Adrenal gland (tissue), 19 donors: ENCODE measurements at places on chromosomes 13 and 19. TPM values are rescaled to one million over a fixed set of nuclear protein-coding genes. Genes with fewer than 3 reads are reported as not detected.

DNA sequence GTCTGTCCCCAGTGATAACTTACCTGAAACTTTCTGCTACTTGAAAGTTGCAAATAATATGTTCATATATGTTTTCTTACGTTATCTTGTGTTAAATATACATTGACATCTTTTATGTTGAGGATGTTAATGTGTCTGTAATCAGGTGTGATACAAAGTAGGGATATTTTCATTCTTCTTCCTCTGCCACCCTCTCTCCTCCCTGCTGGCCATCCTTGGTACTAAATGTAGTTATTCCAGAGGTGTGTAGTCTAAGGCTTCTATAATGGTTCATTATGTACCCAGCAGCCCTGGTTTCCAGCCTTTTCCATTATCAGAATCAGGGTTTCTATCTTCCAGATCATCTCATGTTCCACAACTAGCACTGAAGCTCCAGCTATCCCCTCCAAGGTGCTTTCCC is 606.7 kb upstream of the KLHL1 start:
- no peak overlapping the region for H3K27ac ChIP-seq
- H3K27me3 ChIP-seq = no peaks in the 10 kb centered on the region
- no peak overlapping the region for H3K4me3 ChIP-seq
- no peaks in the 10 kb centered on the region for H3K4me1 ChIP-seq
- H3K36me3 ChIP-seq = no peaks in the 10 kb centered on the region

GRCh38 chr19:37778613-37779126 is 716 bp downstream of the ZNF573 start:
- peak overlapping the region; percentile 93 for H3K27ac ChIP-seq
- H3K27me3 ChIP-seq = no peaks in the 10 kb centered on the region

DNA sequence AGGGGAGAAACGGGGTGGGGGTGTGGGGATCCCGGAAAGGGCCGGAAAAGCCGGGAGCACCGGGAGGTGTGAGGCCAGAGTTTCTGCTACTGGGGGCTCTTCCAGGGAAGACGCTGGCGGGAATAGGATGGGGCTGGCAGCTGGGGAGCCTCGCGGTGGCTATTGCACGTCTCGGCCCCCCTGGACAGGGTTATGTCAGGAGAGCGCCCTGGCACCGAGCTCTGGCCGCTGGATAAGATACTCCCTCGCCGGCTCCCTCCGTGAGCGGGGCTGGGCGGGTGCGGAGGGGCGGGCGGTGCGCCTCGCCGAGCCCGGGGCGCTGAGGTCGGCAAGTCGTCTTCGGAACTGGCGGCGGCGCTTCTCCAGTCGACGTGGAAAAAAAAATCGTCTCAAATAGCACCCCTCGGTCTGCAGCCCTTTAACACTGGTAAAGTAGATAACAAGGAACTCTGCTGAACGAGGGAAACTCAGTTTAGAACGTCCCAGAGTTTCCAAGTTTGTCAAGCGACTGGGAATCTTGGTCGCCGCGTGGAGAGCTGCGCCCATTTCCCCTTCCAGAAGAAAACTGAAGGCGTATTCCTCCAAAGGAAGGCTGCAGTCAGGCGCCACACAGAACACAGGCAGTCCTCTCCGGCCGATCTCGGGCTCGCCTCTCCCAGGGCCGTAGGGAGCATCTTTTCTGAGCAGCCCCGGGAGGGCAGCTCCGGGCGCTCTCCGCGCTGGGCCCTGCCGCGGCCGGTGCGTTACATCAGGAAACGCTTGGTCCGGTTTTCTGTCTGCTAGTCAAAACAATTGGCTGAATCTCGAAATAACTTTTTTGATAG is 115.1 kb downstream of the KCNRG start:
- H3K36me3 ChIP-seq = no peaks in the 10 kb centered on the region
- H3K27ac ChIP-seq = peak overlapping the region; percentile 65
- no peak overlapping the region for H3K4me3 ChIP-seq
- peaks cover 4% of the 10 kb centered on the region for H3K4me1 ChIP-seq
- H3K27me3 ChIP-seq = peaks cover 22% of the 10 kb centered on the region
- peak; percentile 61 for DNase-seq

- no peaks in the 10 kb centered on the region for H3K36me3 ChIP-seq
- H3K4me3 ChIP-seq = peak overlapping the region; percentile 91
- peak overlapping the region; percentile 97 for H3K27ac ChIP-seq
- H3K4me1 ChIP-seq = peaks cover 62% of the 10 kb centered on the region
Observed at GRCh38 chr19:1240925-1241324, 626 bp upstream of the ATP5F1D start.

- DNase-seq = no peak
- H3K4me1 ChIP-seq = peaks cover 92% of the 10 kb centered on the region
- H3K27ac ChIP-seq = peak overlapping the region; percentile 92
- H3K4me3 ChIP-seq = no peak overlapping the region
- H3K27me3 ChIP-seq = no peaks in the 10 kb centered on the region
- no peaks in the 10 kb centered on the region for H3K36me3 ChIP-seq
Observed at GRCh38 chr19:2170219-2170618, 6.5 kb downstream of the DOT1L start.

LRFN3 gene
- total RNA-seq = 17.3 TPM

MEIOSIN gene
- total RNA-seq = 0.06 TPM

GRCh38 chr19:6378486-6378885 is 2.8 kb upstream of the PSPN start:
- no peaks in the 10 kb centered on the region for H3K27me3 ChIP-seq
- no peak for DNase-seq
- peaks cover 56% of the 10 kb centered on the region for H3K36me3 ChIP-seq
- no peak overlapping the region for H3K4me3 ChIP-seq

DNA sequence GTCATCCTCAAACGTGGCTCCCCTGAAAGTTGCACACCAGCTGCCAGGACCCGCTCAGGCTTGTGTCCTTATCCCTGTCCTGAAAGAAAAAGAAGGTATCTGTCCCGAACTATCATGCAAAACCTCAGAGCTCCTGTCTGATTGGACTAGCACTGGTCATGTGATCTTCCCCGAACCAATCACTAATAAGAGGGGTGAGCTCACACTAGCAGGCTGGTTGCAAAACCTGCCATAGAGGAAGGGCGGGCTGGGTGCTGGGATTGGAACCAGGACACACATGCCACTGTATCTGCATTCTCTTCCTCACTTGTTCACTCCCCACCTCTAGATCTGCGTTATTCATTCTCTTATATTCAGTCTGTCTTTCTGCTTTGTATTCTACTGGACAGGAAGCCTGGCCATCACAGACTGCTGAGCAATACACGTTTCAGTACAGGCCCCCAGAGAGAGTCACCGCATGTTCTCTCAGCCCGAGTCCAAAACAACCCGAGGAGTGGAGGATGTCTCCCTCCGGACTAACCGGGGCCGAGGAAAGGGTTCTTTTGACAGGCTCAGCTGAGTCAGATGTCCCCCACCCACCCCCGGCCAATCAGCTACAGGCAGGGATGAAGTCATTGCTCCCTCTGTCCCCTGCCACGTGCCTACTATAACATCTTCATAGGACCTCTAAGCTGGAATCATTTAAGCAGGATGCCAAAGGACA is 97.7 kb downstream of the SIPA1L3 start:
- H3K27ac ChIP-seq = peak overlapping the region; percentile 28
- H3K4me1 ChIP-seq = peaks cover 19% of the 10 kb centered on the region
- H3K27me3 ChIP-seq = no peaks in the 10 kb centered on the region
- no peaks in the 10 kb centered on the region for H3K36me3 ChIP-seq
- peak overlapping the region; percentile 15 for H3K4me3 ChIP-seq

SYT3 gene
- total RNA-seq = 2.9 TPM

GRCh38 chr13:44148159-44148914 is 225.3 kb upstream of the SERP2 start:
- H3K36me3 ChIP-seq = no peaks in the 10 kb centered on the region
- no peak overlapping the region for H3K27ac ChIP-seq
- no peak for DNase-seq
- H3K4me1 ChIP-seq = no peaks in the 10 kb centered on the region
- no peaks in the 10 kb centered on the region for H3K27me3 ChIP-seq

- H3K36me3 ChIP-seq = no peaks in the 10 kb centered on the region
- peak; percentile 80 for DNase-seq
- no peaks in the 10 kb centered on the region for H3K4me1 ChIP-seq
- no peak overlapping the region for H3K4me3 ChIP-seq
Observed at GRCh38 chr19:55418185-55418584, 10.6 kb upstream of the UBE2S start.

DNA sequence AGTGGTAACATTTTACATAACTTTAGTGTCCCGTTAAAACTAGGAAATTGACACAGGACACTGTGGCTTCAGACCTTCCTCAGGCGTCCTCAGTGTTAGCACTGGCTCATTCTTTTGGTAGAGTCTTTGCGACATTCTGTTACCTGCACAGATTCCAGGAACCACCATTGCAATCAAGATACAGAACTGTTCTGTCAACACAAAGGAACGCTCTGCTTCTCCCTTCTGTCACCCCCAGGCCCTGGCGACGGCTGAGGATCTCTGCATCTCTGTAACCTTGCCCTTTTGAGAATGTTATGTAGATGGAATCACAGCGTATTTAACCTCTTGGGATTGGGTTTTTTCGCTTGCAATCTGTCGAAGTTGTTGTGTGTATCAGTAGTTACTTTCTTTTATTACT is 22.6 kb downstream of the KDM4B start:
- peak overlapping the region; percentile 56 for H3K27ac ChIP-seq
- peaks cover under 1% of the 10 kb centered on the region for H3K36me3 ChIP-seq
- H3K27me3 ChIP-seq = no peaks in the 10 kb centered on the region
- no peak for DNase-seq
- H3K4me1 ChIP-seq = peaks cover 19% of the 10 kb centered on the region
